ENCODE measurements at places on chromosomes 12 and 14.

GRCh38 chr12:49375406-49375805 lies 8.1 kb downstream of the SPATS2 start:
- DNase-seq = no peak

- DNase-seq = no peak
Observed at GRCh38 chr12:68614105-68614679, 3.5 kb downstream of the RAP1B start.

GRCh38 chr14:94675036-94675435 lies 62.8 kb downstream of the SERPINA3 start:
- DNase-seq = no peak

- no peak for DNase-seq
Observed at GRCh38 chr12:62684570-62685295, 218.1 kb downstream of the MON2 start.

DNA sequence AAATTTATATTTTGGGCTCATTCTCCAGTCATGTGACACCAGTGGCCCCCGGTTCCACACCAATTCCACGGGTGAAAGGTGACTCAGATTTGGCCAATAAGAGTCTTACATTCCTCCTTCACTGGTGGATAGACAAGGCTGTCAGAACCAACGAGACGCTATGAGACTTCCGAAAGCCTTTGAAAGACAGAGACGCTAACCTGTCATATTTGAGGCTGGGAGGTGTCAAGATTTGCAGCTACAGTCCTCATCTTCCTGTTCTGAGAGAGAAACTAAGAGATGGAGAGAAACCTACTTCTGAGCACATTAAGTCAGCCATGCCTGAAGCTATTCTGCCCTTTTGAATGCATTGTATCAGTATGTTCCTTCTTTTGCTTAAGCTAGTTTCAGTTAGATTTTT lies 171.2 kb downstream of the FLRT2 start:
- no peak for DNase-seq

Measured in activated naive CD8-positive, alpha-beta T cell treated with anti-CD3 and anti-CD28 coated beads, Interleukin-2, amount 50 U/mL, for 16 hours (primary cell).